ENCODE measurements at places on chromosomes 13 and 19.
A peak's percentile ranks its signal among the peaks of the same experiment; 100 is the strongest.

DNA sequence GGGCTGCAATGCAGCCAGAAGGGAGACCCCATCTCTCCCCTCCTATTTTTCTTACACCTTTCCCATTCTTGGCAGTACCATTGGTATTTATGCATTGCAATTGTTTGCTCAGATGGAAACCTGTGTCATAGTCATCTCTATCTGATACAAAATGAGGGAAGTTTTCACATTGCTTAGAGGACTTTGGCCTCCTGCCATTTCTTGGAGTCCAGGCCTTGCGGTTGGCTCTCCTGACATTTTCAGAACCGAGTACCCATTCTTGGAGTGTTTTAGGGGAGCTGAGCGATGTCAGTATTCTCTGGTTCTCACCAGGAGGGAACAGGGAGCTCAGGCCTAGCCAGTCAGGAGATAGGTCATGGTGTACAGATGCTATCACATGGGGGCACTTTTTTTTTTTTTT is 1.5 kb downstream of the SIN3B start:
- H3K27ac ChIP-seq, result no peak overlapping the region
- ATAC-seq, result no peak
- H3K36me3 ChIP-seq, result peaks cover 47% of the 10 kb centered on the region

- H3K27me3 ChIP-seq, result no peaks in the 10 kb centered on the region
- no peak overlapping the region for H3K27ac ChIP-seq
- no peaks in the 10 kb centered on the region for H3K36me3 ChIP-seq
- H3K4me1 ChIP-seq, result peaks cover 13% of the 10 kb centered on the region
- H3K4me3 ChIP-seq, result no peak overlapping the region
- ATAC-seq, result no peak
These were observed 3.3 kb downstream of the P2RY11 start for GRCh38 chr19:10114651-10115391.

DNA sequence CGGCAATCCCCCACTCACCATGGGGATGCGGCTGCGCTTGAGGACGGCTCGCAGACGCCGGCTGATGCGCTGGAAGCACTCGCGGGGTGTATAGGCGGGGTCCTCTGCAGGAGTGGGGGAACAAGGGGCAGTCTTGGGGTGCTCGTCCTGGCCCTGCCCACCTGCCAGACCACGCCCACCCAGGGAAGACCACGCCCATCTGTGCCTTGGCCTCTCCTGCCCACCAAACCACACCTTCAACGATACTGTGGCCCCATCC is 6.7 kb downstream of the RNU6-9 start:
- no peaks in the 10 kb centered on the region for H3K27me3 ChIP-seq
- H3K27ac ChIP-seq, result no peak overlapping the region
- no peaks in the 10 kb centered on the region for H3K4me1 ChIP-seq
- H3K36me3 ChIP-seq, result no peaks in the 10 kb centered on the region
- no peak overlapping the region for H3K4me3 ChIP-seq

DNA sequence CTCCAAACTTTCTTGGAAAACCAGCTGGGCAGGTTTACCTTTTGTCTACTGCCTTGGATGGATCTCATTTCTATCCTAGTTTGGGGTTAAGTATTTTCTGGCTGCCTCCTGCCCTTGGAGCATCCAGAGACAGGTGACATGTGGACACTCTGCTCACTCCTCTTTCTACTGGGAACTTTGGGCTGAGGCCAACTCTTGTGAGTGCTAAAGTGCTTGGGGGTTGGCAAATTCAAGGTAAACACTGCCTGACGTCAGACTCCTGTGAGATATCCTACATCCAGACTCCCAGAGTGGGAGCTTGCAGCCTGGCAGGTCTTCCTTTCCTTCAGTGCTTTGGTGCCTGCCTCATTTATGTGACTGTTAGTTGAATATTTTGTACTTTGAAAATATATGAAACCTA is 388.1 kb downstream of the KCNRG start:
- no peaks in the 10 kb centered on the region for H3K4me1 ChIP-seq
- no peak overlapping the region for H3K27ac ChIP-seq

DNA sequence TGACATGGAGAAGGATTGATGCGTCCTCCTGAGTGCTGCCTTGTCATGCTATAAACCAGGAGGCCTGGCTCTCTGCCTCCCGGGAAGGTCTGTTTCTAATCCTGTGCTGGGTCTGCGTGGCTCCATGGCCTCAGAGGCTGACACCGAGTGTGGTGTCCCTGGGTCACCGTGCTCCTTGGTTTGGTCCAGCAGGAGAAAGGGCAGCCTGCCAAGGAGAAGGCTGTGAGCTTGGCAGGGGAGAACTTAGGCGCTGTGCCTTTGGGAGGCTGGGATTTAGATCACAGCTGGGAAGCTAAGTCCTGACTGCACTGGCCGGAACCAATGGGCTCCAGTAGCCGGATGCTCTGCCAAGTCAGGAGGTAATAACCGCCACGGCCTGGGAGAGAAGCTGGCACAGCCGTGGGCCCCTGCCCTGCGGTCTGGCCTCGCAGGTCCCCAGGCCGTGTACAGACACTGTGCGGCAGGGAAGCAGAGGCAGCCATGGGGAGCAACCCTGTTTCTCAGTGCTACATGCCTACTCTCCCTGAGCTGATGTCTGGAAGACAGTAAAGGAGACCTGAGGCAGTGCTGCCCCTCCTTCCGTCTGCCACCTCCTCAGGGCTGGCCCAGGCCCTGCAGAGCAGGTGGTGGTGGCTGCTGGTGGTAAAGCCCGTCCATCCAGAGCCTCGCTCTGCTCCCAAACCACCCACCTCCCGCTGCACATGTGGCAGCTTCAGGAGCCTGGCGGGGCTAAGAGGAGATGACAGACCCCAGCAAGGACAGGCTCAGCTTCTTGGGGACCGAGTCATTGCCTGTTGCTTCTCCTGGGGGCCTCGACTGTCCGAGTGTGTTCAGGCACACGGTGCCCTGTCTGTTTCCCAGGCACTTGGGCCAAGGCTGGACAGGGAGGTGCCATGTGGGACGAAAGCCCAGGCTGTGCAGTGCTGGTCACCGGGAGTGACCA is 44.9 kb downstream of the C13orf46 start:
- no peaks in the 10 kb centered on the region for H3K36me3 ChIP-seq
- ATAC-seq, result peak; percentile 84
- peak overlapping the region; percentile 80 for H3K27ac ChIP-seq
- no peak overlapping the region for H3K4me3 ChIP-seq
- peaks cover 41% of the 10 kb centered on the region for H3K4me1 ChIP-seq

GRCh38 chr19:543910-544608 is at the start of gene GZMM:
Gene GZMM (plus strand): TSS chr19:544053. CDS start chr19:544072, 19 bp downstream.
- no peak within 1 kb of the TSS for H3K4me3 ChIP-seq
- H3K27ac ChIP-seq, result no peak within 1 kb of the TSS
- peaks cover 36% of the 10 kb centered on the region for H3K36me3 ChIP-seq
- H3K4me1 ChIP-seq, result no peaks in the 10 kb centered on the region
- peak; percentile 29 for ATAC-seq

GRCh38 chr19:9054765-9055164 is 32.1 kb upstream of the OR1M1 start:
- H3K4me3 ChIP-seq, result no peak overlapping the region
- H3K27ac ChIP-seq, result no peak overlapping the region
- peaks cover 14% of the 10 kb centered on the region for H3K27me3 ChIP-seq
- ATAC-seq, result no peak

GRCh38 chr13:23359882-23360281 is 73.6 kb downstream of the SACS start:
- H3K27me3 ChIP-seq, result no peaks in the 10 kb centered on the region
- no peak overlapping the region for H3K27ac ChIP-seq
- peaks cover 22% of the 10 kb centered on the region for H3K4me1 ChIP-seq
- no peak overlapping the region for H3K4me3 ChIP-seq
- ATAC-seq, result no peak
- peaks cover 98% of the 10 kb centered on the region for H3K36me3 ChIP-seq

DNA sequence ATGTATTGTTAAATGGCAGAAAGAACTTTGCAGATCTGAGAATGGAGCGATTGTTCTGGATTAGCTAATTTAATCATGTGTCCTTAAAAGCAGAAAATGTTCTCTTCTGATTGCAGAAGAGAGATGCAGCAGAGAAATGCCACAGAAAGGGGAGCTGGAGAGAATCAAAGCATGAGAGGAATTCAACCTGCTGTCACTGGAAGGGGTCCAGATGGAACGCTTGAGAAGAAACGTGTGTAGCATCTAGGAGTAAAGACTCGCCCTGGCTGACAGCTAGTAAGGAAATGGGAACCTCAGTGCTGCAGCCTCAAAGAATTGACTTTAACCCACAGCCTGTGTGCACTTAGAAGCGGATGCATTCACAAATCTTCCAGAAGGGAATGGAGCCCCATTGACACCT is 502.8 kb downstream of the KLF12 start:
- no peak for ATAC-seq
- H3K27ac ChIP-seq, result no peak overlapping the region
- no peak overlapping the region for H3K4me3 ChIP-seq

Data from gastroesophageal sphincter (tissue), 4 donors.